ENCODE measurements at places on chromosomes 12 and 14.

DNA sequence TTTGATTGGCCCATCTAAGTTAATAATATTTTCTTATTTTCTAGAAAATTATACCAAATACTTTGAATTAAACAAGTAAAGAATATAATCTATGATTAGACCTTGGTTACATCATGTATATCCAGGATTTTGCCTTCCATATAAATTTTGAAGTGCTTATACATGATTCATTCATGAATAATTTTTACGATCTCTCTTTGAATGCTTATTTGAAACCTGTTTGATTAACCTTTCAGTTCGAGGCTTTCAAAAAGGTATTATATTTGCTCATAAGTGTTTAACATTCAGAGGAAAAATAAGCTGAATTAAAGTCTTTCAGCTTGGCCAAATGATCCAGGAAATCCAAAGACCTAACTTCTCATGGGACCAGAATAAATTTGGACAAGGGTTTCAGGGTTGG lies 495.2 kb upstream of the GARIN6 start:
- DNase-seq: no peak

DNA sequence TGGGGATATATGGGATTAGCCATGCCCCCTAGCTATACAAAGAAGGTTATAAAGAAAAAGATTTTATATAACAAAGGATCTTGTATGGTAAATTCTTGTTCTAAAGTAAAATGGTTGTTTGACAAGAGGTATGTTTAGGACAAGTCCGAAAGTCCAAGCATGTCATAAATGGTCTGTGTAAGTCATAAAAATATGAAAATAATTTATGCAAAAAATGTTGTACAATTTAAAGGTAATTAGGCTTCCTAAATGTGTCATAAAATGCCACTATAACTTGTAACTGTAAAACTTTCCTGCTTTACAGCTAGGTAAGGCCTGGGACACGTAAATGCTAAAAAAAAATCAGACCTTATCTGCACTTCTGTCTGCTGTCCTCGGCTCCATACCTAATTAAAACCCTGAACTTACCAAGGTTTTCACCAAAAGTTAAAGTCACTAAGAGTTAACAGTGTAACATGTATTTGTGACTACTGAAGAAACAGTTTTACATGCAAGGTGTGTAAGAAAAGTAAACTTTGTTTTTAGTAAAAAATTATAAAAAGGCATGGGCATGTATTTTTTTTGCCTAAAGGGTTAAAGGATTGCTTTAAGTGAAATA lies 110.0 kb upstream of the RESF1 start:
- no peak for DNase-seq

DNA sequence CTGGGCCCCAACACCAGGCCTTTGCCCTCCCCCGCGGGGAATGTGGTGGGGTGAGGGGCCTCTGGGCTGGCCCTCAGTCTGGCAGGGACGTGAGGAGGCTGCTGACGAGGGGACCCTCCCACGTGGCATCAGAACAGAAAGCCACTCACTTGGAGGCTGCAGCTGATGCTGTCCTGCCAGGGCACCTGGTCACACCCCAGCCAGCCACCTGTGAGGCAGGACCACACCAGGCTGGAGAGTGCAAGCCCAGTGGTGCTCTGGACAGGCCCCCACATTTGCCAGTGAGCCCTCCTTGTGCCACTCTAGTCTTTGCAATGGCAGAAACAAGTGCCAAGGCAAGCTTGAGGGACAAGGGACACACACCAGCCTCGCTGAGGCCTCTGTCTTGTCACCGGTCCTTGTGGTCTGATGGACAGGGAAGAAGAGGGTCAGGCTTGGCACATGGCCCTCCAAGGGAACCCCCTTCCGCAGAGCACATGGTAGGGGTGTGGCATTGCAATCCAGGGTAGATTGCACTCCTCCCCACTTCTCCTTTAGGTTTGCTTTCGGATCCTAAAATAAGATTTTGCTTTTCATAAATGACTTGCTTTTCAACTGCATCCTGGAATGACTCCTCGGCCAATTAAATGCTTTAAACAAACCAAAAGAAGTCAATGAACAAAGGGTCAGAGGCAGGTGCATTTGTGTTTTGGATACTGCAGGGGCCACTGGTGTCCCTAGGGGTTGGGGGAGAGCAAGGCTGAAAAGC lies 53.7 kb downstream of the CCDC88C start:
- DNase-seq: no peak

DNA sequence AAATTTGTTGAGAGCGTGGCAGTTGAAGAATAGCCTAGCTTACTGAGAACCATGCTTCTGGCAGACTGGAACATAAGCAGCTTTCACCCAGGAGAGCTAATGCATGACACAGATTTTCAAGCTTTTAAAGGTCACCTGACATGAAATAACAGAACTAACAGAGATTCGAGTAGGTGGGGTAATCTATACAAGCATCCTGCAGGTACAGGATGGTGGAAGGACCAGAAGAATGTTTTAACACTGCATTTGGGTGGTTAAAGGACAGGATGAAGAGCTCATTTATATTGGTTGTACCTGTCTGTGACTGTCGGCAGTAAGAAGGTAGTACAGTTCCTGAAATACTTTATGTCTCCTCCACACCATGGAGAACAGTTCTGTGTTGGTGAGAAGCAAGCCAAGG lies 8.9 kb downstream of the PELI2 start:
- DNase-seq: no peak

- DNase-seq: no peak
These were observed 45.8 kb upstream of the NCOR2 start for GRCh38 chr12:124613151-124613585.

GRCh38 chr12:28135801-28136439 lies 54.3 kb upstream of the CCDC91 start:
- no peak for DNase-seq

- DNase-seq: no peak
These were observed 18.9 kb downstream of the KIF26A start for GRCh38 chr14:104157016-104157928.

GRCh38 chr14:35766700-35767082 lies 42.4 kb downstream of the RALGAPA1 start:
- DNase-seq: peak; percentile 15

GRCh38 chr14:76500011-76500410 lies 124.1 kb downstream of the ESRRB start:
- no peak for DNase-seq

DNA sequence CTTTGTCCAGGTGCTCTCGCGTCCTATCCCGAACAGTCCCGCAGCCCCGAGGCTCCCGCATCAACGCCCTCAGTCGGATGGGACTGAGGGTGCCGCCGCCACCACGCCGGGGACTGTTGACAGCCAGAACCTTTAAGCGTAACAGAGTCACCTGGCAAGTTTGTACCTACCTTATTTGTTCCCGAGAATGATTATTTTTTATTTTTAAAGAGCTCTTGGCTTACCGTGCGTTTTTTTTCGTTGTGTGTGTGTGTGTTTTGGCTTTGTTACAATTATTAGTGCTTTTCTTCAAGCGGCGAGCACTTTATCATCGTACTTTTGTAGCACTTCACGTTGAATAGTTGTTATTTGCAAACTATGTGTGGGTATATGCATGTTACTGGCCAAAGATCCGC lies 463 bp downstream of the COA8 start:
- no peak for DNase-seq

All from CD4-positive, alpha-beta T cell treated with Interleukin-4 for 4 hours (primary cell).